ENCODE measurements at places on chromosomes 12 and 14.
A peak's percentile ranks its signal among the peaks of the same experiment; 100 is the strongest.

DNA sequence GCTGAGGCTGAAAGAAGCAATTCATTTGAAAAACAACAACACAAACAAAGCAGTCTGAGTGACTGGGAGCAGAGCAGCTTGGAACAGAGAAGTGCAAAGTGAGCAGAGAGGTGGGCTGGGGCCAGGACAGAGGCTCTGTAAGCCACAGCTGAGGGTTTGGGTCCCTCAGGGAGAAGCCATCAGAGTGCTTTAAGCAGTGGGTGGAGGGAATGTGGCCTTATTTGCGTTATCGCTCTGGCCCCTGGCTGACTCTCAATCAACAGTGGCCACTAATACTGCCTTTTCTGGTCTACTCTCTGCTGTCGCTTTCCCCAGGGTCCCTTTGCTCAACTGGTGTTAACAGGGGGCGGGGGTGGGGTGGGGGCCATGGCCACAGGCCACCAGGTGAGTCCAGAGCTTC is 44.2 kb downstream of the IRF2BPL start:
- DNase-seq: no peak

DNA sequence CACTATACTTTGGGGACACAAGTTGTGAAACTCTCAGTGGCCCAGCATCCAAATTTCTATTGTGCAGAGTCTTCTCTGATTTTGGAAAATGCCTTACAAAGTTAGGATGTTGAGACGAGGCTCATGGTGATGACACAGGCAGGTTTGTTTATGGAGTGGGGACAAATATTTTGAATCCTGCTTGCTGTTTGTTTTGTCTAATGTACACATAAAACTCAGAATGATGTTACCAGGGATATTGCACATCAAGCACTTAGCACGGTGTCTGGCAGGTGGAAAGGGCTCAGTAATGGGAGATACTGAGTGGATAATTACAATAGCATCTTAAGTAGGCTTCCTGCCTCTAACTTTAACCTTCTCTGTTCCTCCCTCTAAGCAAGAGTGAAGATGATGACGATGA is 628.9 kb upstream of the TBX3 start:
- no peak for DNase-seq

GRCh38 chr12:114306646-114307045 is 99.3 kb downstream of the TBX5 start:
- no peak for DNase-seq

DNA sequence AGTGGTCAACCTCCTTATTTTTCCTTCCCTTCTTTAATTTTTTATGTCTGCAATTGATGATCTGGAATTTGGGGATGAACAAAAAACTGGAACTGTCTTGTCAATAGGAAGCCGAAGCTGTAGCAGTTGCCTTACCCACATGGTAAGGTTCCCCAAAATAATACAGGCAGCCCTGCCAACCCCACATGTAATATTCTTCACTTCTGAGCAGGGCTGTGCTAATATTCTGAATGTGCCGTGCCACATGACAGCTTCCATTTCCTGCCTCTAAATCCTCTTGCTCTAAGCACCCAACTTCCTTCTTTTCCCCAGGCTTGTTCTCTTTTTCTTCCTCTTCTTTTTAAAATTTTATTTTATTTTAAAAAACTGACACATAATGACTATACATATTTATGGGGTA is 39.6 kb downstream of the GPATCH2L start:
- DNase-seq: no peak

GRCh38 chr12:79451978-79452377 is 238.8 kb downstream of the PAWR start:
- no peak for DNase-seq

GRCh38 chr12:106301611-106302321 is 767 bp upstream of the TCP11L2 start:
- DNase-seq: peak; percentile 14

DNA sequence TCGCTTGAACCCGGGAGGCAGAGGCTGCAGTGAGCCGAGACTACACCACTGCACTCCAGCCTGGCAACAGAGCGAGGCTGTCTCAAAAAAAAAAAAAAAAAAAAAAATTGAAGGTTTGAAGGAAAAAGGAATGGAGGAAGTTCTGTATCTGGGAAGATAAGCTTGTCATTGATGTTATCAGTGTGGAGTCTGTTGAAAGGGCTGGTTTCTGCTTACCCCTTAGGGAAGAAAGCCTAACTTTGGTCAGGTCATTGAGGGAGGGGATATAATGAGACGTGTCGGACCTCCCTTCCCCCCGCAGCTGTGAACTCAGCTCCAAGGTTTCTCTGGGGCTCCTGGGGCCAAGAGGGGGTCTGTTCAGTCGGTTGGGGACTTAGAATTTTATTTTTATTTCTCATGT is 16.4 kb downstream of the DAO start:
- DNase-seq: no peak

DNA sequence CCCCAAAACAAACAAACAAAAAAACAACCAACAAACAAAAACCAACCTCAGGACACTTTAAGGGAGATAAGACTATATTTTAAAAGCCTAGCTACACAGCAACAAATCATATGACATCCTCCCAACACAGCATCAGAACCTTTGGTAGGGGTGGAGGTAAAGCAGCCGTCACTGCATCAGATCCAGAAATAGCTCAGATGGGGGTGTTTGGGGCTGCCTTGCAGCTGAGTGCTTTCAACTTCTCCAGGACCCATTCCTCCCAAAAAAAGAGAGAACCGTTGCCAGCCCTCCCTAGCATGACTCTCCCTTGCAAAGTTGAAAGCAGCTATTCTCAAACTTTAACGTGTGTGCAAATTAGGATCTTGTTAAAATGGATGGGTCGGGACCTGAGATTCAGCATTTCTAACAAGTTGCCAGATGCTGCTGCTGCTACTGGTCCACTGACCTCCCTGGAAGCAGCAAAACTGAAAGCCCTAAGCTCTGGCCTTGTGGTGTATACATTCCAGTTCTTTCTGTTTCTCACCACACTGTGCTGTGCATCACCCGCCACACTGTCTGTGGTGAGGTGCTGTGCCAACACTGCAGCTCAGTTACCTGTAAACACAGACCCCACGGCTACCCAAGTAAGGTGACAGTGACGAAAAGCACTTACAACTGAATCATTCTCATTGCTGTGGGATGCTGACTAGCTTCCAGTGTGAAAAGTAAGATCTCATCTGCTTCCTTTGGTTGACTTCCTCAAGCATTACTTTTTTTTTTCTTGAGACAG is 54.0 kb downstream of the SLC38A1 start:
- DNase-seq: peak; percentile 27

DNA sequence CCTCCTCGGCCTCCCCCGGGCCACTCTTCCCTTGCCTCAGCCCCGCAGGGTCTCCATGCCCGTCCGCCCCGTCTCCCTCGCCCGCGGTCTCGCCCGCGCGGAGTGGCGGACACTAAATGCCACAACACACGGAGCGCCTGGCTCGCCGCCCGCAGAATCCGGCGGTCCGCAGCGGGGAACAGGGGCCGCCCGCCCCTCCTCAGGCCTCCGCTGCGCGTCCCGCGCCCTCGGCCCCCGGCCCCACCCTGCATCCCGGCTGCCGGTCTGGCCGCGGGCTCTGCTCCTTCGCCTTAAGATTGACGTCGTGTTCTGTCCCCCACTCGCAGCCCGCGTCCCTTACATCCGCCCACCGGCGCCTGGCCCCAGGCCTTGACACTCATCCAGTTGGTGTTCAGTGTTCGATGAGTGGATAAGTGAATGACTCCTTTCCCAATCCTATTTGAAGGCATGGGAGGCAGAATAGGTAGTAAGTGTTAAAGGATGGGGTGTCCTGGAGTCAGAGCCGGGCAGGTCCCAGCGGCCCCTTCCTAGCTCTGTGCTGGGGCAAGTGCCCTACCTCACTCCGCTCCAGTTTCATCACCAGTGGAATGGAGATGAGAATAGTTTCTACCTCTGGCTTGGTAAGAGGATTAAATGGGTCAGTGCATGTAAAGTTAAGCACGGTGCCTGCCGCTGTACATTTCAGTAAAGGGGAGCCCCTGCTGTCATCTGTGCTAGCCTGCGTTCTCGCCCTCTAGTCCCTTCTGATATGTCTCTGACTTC is 622 bp downstream of the TECPR2 start:
- DNase-seq: no peak

DNA sequence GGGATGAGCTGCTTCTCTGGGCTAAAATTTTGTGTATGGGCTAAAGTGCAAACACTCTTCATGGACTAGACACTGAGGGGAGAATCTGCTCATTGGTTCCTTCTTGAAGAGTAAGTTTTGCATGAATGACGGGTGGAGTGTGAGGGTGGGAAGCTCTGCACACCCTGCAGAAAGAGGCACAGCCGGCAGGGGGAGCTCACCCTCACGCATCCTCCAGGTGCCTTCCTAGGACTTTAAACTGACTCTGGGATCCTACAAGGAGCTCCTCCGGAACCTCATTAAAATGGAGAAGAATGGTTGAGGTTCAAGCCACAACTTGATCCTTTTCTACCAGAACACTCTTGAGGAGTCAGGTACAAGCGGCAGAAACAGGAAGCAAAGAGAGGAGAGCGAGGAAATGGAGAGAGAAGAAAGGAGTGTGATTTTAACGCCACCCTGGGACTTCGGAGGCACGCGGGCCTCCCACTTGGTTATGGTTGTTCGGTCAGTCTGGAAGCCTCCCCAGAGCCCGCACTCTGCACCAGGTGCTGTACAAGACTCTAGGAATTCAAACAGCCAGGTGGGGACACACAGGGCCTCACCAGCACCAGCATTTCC is 87.5 kb downstream of the SETD3 start:
- DNase-seq: no peak

DNA sequence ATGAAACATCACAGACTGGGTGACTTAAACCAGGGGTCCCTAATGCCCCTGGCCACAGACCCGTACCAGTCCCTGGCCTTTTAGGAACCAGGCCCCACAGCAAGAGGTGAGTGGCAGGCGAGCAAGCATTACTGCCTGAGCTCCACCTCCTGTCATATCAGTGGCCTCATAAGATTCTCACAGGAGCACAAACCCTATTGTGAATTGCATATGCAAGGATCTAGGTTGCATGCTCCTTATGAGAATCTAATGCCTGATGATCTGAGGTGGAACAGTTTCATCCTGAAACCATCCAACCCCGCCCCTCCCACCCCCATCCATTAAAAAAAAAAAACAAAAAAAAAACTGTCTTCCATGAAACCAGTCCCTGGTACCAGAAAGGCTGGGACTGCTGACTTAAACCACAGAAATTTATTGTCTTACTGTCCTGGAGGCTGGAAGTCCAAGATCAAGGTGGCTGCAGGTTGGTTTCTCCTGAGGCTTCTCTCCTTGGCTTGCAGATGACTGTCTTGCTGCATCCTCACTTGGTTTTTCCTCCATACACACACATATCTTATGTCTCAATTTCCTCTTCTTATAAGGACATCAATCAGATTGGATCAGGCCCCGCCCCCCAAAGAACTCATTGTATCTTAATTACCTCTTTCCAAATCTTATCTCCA is 235.9 kb downstream of the CHST11 start:
- DNase-seq: no peak

DNA sequence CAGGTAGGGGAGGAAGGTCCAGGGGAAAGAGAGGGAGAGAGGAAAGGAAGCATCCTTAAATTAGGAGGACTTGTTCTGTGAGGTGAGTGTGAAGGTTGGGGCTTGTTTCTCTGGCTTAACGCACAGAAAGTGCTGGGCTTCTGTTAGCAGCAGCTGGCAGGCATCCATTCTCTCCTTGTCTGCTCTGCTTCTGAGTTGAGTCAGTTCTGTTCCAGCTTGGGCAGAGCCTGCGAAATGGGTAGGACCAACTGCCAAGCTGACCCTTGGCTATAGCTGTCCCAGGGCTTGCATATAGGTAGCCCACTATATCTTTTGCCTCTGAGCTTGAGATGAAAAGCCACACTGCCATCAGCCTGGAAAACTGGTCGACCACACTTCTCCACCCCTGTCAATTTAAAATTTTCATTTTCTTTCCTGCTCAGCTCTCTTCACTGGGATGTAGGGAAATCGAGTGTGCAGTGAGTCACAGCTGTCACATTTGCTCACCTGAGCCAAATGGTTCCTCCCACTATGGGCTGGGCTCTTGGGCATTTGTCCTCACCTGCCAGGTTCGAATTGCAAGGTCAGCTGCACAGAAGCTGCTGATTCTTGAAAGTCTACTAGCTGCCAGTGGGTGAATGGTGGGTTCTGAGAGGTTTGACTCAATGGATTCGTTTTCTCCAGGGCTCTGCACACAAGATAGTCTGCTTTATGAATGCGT is 256.4 kb upstream of the PWP1 start:
- no peak for DNase-seq

- DNase-seq: no peak
These were observed 5.1 kb upstream of the SMOC1 start for GRCh38 chr14:69873877-69874780.

DNA sequence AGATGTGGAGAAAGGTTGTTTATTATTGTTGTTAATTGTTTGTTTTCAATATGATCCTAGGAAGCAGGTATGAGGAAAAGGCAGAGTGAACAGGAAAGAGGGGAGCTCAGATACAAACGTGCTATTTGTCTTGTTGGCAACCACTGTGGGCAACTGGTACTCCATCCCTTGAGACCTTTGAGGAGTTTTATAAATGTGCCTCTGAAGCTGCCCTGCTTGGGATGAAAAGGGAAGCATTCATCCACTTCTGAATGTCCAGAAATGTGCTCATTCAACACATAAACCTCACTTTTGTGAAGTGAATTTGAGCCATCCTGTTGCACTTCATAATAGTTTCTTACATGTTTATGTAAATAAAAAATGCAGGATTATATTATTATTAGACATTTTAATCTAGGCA is 164.3 kb upstream of the PDZRN4 start:
- no peak for DNase-seq

All from KG1 (cell line).